Activated naive CD4-positive, alpha-beta T cell treated with anti-CD3 and anti-CD28 coated beads, Interleukin-2, amount 10 ng/mL, durations not matched to agents 7 days and 5 days (primary cell): ENCODE measurements at places on chromosomes 1 and 21.
A peak's percentile ranks its signal among the peaks of the same experiment; 100 is the strongest.

- no peak for DNase-seq
Observed at GRCh38 chr1:205547936-205548827, 43.7 kb downstream of the CDK18 start.

- DNase-seq, result no peak
Observed at GRCh38 chr1:244674446-244674845, 21.5 kb downstream of the DESI2 start.

GRCh38 chr1:33815061-33815460 is 48.8 kb upstream of the HMGB4 start:
- DNase-seq, result no peak

DNA sequence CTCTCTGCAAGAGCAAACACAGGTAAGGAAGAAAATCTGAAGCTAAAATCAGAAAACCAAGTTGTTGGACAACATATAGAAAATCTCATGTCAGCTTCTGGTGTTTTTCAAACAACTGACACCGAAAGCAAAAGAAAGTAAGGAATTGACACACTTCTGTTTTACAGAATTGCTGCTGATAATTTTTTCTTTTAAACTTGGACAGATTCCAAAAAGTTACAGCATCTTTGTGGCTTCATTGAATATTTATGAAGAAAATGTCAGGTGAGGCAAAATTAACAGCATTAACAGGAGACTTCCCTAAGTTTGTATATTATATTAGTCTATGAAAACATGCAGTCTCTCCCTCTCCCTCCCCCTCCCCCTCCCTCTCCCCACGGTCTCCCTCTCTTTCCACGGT is 14.9 kb upstream of the CTSS start:
- DNase-seq, result no peak

DNA sequence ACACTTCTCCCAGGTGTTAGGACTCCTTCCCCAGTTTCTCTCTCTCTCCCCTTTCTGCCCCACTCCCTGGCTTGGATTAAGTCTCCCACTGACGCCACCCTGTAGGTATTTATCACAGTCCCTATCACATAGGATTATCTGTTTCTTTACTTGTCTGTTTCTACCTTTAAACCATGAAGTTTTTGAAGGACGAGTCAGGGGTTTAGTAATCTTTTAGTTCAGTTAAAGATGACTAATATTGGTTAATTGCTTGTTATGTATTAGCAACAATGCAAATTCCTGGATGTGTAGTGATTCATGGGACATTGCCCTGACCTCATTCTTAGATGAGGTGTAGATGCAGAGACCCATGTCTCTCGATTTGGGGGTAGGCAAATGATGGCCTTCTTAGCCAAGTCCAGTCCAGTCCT is 6.4 kb downstream of the LAMC1 start:
- no peak for DNase-seq

GRCh38 chr1:59714219-59714618 is 100.5 kb upstream of the HOOK1 start:
- no peak for DNase-seq

DNA sequence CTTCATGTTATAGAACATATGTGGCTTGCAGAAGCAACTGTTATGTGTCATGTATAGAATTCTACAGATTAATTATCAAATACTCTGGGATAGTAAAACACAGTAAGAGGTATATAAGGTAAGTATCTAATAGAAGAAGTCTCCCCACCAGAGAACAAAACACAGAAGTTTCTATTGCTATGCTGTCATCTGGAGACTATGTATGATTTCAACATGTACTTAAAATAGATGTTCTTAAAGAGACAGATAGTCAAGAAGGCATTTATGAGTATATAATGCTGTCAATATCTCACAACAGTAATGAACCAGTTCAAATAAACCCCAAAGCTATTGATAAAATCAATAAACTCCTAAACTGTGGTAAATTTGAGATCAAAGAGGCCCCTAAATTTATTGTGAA is 8.1 kb upstream of the ADCY10 start:
- no peak for DNase-seq

DNA sequence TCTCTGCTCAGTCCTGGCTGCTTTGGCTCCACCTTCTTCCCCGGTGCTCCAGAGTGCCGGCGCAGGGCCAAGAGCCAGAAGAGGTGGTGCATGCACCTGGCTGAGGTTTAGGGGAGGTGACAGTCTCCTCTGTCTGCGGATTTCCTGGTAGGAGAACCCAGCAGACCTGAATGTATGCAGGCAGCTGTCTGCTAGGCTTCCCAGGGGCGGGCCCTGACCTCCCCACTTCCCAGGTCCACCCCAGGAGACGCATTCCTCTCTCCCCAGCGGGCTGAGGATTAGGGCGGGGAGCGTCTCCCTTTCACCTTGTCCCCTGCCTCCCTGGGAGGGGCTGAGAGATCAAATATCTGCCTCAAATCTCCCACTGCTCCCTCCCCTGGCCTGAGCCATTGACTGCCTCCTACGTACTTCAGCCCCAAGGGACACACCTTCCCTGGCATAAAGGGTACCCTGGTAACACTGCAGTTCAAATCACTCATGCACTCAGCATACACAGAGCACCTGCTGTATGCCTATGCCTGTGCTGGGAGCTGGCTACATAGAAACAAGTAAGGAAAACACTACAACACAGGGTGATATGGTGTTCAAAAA is 27.5 kb downstream of the DMBX1 start:
- no peak for DNase-seq

DNA sequence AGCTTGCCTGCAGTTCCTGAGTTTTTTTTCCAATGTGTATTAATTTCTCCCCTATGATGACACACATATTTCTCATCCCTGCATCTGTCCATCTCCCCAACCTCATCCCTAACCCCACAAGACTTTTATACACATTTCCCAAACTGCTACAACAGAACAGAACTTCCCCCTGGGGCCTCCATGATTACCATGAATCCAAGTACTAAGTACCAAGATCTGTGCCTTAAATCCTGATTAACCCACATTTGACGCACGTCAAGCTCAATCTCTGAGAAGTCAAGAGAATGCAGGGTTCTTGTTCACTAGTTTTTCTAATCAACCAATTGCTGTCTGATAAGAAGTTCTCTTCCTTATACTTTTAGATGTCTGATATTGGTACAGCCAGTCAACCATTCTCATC is 9.7 kb downstream of the HMGN1 start:
- DNase-seq, result no peak

DNA sequence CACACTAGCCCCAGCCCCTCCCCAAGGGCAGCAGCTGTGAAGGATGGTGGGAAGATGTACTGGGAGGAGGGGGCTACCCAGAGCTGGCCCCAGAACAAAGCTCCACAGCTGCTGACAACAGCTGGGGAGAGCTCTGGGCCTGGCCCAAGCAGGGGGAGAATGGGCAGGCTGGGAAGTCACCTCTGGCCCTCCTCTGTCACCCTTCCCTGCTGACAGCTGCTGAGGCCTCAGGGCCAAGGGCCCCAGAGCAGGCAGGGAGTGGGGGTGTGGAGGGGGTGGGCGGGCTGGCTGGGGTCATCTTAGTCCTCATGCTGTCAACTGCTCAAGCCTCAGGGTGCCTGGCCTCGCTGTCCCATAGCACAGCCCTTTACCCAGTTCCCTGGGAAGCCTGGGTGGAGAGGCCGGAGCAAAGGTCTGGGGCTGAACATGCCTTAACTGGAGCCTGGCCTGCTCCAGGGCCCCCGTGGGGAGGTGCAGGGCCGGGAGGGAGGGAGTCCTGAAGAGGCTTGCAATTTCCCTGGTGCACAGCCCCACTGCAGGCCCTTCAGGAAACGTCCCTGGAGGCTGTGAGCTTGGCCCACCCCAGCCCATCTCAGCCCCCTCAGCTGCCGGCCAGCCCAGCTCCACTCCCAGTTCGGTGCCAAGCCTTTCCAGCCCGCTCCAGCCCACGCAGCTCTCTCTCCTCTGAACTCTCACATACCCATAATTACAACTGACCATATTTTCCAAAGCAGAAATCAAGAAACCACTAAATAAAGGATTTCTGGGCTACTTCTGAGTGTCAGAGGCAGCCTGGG is 25.7 kb downstream of the HSPG2 start:
- no peak for DNase-seq

GRCh38 chr21:30468900-30469714 is 11.1 kb downstream of the KRTAP19-1 start:
- DNase-seq, result no peak

GRCh38 chr1:42014823-42015222 is 96.1 kb upstream of the HIVEP3 start:
- no peak for DNase-seq

DNA sequence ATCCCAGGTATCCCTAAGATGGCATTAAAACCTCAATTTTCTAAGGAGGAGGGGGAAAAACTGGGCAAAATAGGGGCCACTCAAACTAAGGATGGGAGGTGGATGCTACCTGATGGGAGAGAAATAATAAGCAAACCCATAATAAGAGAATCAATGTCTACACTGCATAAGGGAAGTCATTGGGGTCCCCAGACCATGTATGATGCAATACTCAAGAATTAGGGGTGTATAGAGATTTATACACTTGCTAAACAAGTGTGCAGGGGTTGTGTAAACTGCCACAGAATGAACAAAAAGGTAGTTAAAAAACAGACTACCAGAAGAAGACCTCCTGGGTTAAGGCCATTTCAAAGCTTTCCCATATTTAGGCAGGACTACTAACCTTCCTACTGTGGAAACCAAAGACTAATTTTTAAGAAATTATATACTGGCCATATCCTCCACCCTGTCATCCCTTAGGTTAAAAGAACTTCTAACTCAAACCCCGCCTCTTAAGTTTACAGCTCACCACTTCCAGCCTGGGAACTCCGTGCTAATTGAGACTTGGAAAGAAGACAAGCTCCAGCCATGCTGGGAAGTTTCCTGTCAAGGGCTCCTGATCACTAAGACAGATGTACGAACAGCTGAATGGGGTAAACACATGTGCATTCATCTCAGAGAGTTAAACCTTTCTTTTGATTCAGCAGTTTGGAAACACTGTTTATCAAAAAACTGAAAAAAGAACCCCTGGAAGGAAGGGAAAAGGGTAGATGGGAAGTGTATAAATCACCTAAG is 64.4 kb upstream of the TLR5 start:
- DNase-seq, result no peak

GRCh38 chr1:232037774-232038388 is 411.3 kb downstream of the DISC1 start:
- DNase-seq, result no peak

GRCh38 chr21:35340273-35340672 is 291.2 kb upstream of the RUNX1 start:
- no peak for DNase-seq

GRCh38 chr1:66628926-66629325 is 95.0 kb downstream of the SGIP1 start:
- no peak for DNase-seq

DNA sequence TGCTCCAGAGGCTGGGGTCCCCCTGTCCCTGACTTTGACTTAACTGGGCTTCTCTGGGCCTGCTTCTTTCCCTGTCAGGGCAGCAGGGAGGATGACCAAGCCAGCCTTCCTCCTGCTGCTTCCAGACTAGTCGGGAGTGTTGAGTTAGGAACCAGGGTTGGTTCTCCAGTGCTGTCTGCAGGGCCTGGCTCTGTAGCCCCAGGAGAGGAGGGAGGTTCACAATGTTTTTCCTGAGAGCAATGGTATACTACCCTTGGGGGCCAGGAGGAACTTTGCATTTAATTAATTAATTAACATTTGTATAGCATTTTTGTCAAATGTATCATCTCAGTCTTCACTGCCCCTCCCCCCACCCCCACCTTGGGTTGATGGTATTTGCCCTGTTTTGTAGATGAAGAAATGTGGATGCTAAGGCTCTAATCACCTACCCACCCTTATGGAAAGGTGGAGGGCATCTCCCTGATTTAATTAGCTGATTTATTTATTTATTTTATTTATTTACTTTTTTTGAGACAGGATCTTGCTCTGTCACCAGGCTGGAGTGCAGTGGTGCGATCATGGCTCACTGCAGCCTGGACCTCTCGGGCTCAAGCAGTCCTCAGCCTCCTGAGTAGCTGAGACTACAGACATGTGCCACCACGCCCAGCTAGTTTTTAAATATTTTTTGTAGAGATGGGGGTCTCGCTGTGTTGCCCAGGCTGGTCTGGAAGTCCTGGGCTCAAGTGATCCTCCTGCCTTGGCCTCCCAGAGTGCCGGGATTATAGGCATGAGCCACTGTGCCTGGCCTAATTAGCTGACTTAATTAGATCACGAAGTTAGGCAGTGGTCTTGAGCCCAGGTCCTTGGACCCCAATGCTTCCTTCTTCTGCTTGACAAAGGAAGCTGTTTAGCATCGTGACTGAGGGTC is 6.6 kb downstream of the H6PD start:
- DNase-seq, result no peak

GRCh38 chr21:26835027-26835713 is 10.0 kb downstream of the ADAMTS1 start:
- DNase-seq, result no peak

- no peak for DNase-seq
Observed at GRCh38 chr1:174413632-174414031, 34.1 kb upstream of the GPR52 start.

DNA sequence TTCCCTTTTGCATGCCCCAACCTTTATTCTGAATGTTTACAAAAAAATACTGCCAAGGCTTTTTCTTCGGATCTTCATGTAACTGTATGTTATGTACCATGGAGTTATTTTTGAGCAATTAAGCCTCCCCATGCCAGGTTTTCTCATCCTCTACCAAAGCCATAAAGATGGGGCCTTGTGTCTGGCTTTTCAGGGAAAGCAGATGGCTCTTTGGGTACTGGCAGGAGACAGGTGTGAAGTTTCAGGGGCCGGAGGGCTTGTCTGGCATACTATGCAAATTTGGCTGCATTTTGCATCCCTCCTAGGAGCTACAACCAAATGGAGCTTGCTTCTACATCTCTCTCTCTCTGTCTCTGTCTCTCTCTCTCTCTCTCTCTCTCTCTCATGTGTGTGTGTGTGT is 28.1 kb upstream of the PLXNA2 start:
- no peak for DNase-seq

DNA sequence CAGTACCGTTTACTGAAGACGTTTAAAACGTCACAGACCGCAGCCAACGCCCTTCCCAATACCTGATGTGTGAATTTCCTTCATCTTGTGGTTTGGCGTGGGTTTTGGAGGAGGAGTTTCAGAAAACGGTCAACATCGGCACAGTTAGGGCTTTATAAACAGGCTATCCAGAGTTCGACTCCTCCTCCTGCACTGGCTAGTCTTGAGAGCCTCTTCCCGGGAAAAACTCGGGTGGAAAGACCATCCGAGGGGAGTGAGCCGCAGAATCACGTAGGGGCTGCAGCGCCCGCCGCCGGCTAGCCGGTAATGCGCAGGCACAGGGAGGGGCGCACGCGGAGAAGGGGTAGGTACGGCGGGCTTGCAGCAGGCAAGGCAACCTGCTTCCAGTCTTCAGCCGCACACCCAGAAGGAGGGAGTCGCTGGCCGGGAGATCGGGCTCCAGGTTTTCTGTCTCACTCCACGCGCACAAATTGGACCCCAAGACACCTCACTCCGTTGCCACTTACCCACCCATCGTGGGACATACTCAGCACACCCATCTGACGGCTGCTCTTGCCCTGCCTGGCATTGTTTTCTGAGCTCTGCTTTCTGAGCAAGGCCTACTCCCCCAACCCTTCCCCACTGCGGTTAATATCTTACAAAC is 25.4 kb downstream of the SLC19A2 start:
- peak; percentile 50 for DNase-seq

GRCh38 chr1:154603317-154603716 is 4.7 kb downstream of the ADAR start:
- no peak for DNase-seq

GRCh38 chr1:111846842-111847241 is 91.1 kb downstream of the DDX20 start:
- DNase-seq, result no peak
